ENCODE measurements at places on chromosomes 3 and 15.

GRCh38 chr15:93035092-93035915 lies 53.7 kb downstream of the RGMA start:
- peak; percentile 43 for DNase-seq

- DNase-seq: no peak
These were observed 69.3 kb downstream of the CD47 start for GRCh38 chr3:108021533-108021932.

- no peak for DNase-seq
These were observed 19.1 kb upstream of the XYLB start for GRCh38 chr3:38327335-38328009.

GRCh38 chr3:13568515-13569028 lies 19.6 kb downstream of the FBLN2 start:
- DNase-seq: no peak

- DNase-seq: no peak
These were observed 713.3 kb upstream of the CBLB start for GRCh38 chr3:106582151-106582550.

DNA sequence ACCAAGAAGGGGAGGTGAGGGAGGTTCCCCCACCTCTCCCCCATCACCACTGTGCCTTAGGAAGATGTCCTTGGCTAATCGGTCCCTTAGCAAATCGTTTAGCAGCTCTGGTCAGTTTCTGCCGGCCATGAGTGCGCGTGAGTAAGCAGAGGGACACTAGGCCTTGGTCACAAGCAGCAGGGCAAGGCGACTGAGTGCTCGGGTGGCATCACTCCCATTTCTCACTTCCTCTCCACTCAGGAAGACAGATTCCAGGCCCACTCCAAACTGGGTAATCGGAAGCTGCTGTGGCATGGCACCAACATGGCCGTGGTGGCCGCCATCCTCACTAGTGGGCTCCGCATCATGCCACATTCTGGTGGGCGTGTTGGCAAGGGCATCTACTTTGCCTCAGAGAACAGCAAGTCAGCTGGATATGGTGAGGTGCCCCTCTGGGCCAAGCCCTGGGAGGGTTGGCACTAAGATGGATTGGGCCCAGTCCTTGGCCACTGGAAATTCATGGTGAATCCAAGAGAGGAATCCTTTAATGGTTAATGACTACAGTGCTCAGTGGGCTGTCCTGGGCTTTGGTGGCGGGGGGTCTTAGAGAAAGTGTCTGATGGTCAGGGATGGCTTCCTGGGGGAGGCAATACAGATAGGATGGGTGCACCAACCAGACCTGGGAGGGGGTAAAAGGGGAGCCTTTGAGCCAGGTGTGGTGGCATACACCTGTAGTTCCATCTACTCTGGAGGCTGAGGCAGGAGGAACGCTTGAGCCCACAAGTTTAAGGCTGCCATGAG lies 4.0 kb downstream of the PARP3 start:
- peak; percentile 47 for DNase-seq

Data from posterior vena cava (tissue), 2 donors.